Immature natural killer cell (primary cell): ENCODE measurements at places on chromosomes 2 and 18.

DNA sequence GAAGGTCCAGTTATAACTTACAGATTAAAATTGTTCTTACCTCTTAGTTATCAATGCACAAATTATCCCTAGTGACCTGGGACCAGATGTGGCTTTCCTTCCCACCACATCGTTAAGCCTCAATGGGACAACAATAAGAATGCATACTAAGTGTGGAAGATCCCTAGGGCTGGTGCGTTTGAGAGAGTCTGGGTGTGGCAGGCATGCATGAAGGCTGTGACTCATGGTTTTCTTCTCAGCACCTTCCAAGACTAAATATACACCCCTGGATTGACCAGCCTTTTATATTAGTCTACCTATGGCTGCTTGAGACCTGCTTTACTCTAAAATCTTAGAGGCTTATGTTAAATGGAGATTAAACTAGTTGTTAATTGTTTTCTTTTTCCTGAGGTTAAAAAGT, 261.7 kb upstream of the SLC14A2 start:
- no peak for DNase-seq

DNA sequence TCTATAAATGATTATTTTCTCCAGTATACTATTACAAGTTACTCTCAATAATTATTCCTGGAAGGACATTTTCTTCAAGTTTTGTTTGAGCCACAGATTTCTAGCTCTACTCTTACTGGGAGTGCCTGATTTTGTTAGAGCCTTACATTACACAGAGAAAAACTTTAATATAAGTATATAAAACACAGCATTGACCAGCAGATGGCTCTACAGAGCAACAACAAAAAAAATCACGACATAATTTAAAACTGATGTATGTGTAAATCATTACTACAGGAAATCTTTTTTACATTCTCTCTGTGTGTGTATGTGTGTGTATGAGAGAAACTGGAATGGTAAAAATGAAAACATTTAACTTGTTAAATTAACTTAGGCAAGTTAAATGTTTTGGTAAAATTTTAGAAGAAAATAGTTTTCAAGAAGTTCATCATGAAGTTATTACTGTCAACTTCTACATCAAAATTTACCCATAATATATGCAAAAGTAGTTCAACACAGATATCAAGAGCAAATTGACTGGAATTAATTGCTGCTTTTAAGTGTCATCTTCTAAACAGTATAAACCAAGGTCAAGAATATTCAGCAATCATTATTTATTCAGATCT, 103.3 kb downstream of the MDH1 start:
- DNase-seq = peak; percentile 19

DNA sequence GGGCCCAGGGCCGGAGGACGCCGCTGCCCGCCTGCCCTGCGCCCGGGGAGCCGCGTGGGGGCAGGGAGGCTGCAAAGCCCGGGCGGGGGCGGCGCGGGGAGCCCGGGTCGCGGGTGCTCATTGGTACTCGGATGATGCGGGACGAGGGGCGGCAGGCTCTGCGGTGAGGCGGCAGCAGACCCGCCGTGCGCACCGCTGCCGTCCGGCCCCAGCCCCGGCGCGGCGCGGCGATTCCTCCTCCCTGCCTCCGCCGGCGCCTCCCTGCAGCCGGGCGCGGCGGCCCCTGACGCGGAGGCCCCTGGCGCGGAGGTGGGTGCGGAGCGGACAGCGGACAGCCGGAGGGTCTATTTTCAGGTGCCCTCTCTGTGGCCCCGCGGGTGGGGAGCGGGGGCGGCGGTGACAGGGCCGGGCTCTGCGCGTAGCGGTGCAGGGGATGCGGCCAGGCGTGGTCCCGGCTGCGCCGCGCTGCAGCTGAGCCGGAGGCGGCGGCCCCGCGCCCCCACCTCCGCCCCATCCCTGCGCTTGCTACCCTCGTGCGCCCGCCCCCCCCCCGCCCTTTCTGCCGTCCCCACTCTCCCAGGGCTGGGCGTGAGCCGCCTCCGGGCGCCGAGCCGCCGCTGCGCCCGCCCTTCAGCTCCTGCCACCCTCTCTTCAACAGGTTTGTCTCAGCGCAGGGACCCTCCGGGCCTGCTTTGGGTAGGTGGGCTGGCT, 640 bp downstream of the SPTBN1 start:
- no peak for DNase-seq

GRCh38 chr2:134667081-134667480, 51.7 kb downstream of the TMEM163 start:
- DNase-seq = no peak

- no peak for DNase-seq
These were observed 8.3 kb downstream of the ZCCHC2 start for GRCh38 chr18:62531078-62531477.

DNA sequence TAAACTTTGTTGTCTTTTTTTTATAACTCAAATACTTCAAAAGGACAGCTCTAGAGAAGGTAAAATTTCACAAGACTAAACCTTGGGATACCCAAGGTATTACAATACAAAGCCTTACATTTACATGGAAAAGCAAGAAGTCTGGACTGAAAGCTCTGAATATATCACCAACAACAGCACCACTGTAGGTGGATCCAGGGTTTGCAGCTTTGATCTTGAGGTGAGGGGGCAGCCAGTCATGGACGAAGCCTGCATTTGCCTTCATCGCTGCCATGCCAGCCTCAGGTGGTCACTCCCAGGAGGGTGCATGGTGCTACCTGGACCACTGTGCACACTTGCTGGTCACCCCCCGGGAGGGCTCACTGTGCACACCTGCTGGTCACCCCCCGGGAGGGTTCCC, 36.6 kb downstream of the RBFA start:
- no peak for DNase-seq

GRCh38 chr2:241094172-241094571, 7.9 kb downstream of the MTERF4 start:
- no peak for DNase-seq

DNA sequence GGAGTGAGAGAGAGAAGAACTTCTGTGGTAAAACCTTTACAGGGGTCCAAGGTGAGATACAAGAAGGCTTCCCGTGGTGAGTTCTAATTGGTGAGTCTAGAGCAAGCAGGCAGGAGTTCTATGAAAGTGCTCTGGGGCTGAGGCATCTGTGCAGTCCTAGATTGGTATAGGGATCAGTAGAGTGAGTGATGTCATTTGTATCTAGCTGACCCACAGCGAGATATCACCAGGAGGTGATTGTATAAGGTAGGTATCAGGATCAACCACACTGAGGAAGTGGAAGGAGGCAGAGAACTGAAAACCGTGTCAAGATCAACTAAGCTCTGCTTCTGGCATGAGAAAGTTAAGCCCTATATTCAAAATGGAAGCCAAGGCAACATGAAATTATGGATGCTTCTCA, 1648.9 kb upstream of the TMEFF2 start:
- no peak for DNase-seq

DNA sequence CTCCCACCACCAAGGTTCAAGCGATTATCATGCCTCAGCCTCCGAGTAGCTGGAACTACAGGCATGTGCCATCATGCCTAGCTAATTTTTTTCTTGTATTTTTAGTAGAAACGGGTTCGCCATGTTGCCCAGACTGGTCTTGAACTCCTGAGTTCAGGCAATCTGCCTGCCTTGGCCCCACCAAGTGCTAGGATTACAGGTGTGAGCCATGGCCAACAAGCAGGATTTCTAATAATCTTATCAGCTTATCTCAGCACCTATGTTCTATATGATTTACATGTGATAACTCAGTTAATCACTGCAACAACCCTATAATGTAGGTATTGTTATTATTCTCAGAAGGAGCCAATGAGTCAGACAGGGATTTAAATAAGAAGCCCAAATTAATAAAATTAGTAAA, 80.3 kb downstream of the GORASP2 start:
- no peak for DNase-seq

- no peak for DNase-seq
These were observed 8.9 kb downstream of the CCL20 start for GRCh38 chr2:227822416-227823003.

DNA sequence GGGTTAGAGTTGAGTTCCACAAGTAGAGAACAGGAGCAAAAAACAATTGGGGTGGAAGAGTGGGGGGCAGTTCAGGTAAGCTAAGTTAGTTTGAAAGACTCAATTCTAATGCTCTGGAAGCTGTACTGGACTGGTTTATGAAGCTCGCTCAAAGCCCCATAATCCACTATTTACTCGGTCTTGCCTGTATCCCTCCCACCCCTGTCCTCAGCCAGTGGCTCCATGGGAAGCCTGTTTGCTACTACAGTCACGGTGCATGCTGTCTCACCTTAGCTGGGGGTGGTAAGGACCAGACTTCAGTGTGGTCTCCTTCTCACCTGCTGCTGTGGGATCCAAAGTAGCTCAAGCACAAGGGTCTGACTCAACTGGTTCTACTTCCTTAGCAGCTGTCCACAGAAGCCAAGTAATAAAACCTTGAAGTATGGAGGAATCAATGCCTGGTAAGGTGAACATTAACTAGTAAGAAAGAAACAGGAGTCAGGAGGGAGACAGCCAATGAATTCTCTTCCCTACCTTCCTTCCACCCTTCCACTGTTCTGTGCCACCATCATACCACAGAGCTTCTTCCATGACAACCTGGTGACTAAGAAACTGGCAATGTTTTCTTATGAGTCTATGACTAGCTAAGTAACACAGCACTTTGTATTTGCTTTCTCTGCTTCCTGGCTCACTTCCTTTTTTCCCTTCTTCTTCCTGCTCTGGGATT, 230.8 kb downstream of the SRBD1 start:
- DNase-seq = no peak

DNA sequence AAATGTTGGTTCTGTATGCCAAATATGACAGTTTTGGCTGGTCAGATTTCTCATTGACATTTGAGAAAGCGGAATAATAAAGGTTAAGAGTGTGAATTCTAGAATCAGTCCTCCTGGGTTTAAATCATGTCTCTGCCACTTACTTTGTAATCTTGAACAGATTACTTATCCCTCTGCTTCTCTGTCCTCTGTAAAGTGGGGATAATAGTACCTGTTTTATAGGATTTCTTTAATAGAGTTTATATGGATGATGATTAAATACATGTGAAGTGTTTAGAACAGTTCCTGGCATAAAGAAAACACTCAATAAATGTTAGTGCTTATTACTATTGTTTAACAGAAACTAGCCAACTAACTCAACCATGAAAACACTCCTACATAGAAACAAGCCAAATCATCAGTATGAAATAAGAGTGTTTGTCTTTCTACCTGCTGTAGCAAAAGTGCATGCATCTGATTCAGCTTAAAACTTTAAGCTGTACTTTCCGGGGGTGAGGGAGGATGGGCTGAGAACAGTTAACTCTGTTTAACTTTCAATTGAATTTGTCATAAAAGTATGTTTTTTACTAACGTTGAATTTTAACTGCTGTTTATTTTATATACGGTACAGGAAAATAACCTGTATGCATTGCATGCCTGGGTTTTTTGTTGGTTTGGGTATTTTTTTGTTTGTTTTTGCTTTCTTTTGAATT, 6.8 kb downstream of the HTR2B start:
- no peak for DNase-seq

DNA sequence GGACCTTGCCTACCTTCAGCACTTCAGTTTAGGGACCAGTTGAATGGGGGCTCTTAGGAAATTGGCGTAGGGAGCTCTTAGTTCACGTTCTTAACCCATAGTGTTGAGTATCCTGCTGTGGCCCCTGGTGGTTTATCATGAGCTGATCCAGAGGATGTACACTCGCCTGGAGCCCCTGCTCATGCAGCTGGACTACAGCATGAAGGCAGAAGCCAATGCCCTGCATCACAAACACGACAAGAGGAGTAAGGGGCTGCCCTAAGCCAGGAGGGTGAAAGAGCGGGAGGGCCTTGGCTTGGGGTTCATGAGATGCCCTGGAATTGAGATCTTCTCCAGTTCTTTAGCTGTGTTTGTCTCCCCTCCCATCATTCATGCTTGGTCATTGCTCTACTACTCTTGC, 2.9 kb downstream of the RETREG2 start:
- no peak for DNase-seq

GRCh38 chr2:143942486-143942885, 577.4 kb downstream of the ZEB2 start:
- no peak for DNase-seq
